ENCODE measurements at places on chromosomes 3 and 15. TPM values are rescaled to one million over a fixed set of nuclear protein-coding genes. Genes with fewer than 3 reads are reported as not detected.

DAZL gene
- not detected for total RNA-seq

ADGRG7 gene
- not detected for total RNA-seq

ATP10A gene
- total RNA-seq, result 2.4 TPM

ECE2 gene
- not detected for total RNA-seq

TUSC7 gene
- total RNA-seq, result not detected

CEP70 gene
- total RNA-seq, result 28.8 TPM

SMCO1 gene
- 10.7 TPM for total RNA-seq

ARHGEF26 gene
- total RNA-seq, result 5.2 TPM

FAM107A gene
- total RNA-seq, result 55.1 TPM

ADAMTS17 gene
- 6.3 TPM for total RNA-seq

ARF4 gene
- total RNA-seq, result 114 TPM

PPM1L gene
- total RNA-seq, result 30.2 TPM

FOXL2 gene
- total RNA-seq, result not detected

RETNLB gene
- total RNA-seq, result not detected

STAB1 gene
- 169 TPM for total RNA-seq

FAM227B gene
- total RNA-seq, result 9.8 TPM

IFT80 gene
- 13.6 TPM for total RNA-seq

MESP2 gene
- 0.16 TPM for total RNA-seq

MOBP gene
- total RNA-seq, result not detected

ITPKA gene
- 0.71 TPM for total RNA-seq

PRICKLE2 gene
- 21.0 TPM for total RNA-seq

CSTA gene
- 9.3 TPM for total RNA-seq

CISH gene
- 10.0 TPM for total RNA-seq

Measured in left cardiac atrium (tissue), 4 donors.